ENCODE measurements at places on chromosomes 3 and 15.

GRCh38 chr3:17092583-17092933, 207.8 kb downstream of the PLCL2 start:
- DNase-seq, result no peak

GRCh38 chr3:76324101-76324500, 538.8 kb upstream of the ZNF717 start:
- no peak for DNase-seq

GRCh38 chr3:4581920-4582611, 88.9 kb downstream of the ITPR1 start:
- no peak for DNase-seq

- DNase-seq, result peak; percentile 79
These were observed at the start of gene VIPR1 for GRCh38 chr3:42502429-42503250. Gene VIPR1, plus strand, starts transcription at chr3:42502643. Its CDS starts 93 bp downstream, at chr3:42502736.

- DNase-seq, result no peak
These were observed 21.6 kb downstream of the PLA2G4B start for GRCh38 chr15:41860049-41860828.

- DNase-seq, result no peak
These were observed 24.2 kb downstream of the SOX2 start for GRCh38 chr3:181735911-181736310.

DNA sequence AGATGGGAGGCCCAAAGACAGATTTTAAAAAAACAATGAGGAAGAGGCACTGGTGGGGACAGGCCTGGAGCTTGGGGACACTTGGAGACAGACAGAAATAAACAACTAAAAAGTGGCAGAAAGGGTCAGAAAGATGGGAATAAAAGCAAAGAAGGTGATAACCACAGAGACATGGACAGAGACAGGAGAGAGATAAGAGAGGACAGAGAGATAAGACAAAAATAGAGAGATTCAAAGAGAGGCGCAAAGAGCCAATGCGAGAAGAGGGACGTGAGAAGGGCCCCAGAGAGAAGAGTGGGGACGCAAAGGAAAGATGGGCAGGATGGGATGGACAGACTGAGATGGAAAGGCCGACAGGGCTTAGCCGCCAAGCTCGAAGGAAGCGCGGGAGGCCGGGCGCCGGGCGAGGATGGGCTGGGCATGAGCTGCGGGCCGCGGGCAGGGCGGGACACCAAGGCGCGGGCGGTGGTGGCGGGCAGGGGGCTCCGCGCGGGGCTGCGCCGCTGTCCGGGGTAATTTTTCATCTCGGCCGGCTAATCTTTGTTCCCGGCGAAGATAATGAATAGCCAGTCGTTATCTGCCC, 3.1 kb upstream of the GATA2 start:
- no peak for DNase-seq

GRCh38 chr15:64046421-64047153, at the start of gene DAPK2:
Gene DAPK2, minus strand, starts transcription at chr15:64046485. Its CDS starts 6,224 bp downstream, at chr15:64040261.
- DNase-seq, result peak; percentile 71

DNA sequence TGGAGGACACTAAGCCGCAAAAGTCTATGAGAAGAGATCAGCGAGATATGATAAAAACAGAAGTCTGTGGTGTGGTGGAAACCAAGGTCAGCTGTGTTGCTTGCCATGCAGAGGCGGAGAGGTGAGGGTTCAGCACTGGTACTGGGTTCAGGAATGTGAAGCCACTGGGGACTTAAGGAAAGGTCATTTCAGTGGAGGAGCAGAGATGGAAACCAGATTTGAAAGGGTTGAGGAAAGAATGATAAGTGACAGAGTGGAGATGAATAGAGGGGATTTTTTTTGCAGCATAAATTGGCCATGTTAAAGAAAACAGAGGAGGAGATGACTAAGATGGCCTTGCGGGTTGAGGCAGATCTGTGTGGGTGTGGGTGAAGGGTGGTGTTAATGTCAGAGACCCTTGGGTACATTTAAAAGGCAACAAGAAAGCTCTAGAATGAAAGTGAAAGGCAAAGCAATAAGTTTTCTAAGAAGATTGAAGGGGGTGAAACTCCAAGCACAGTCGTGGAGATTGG, 265.5 kb downstream of the ADAMTSL3 start:
- DNase-seq, result peak; percentile 83

DNA sequence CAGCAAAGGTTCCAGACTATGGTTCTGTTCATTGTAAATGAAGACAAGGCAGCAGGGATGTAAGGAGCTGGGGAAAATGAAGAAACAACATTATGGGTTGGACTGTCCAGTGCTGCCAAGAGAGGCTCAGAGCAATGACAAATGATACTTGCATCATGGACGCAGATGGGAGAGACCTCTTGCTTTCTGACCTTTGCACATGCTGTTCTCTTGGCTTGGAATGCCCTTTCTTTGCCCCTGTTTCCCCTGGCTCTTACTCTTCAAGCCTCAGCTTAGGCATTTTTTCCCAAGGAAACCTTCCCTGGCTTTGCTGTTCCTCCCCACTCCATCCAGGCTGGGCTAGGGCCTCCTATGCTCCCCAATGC, 59.9 kb upstream of the RAD18 start:
- no peak for DNase-seq

- DNase-seq, result no peak
These were observed 79.0 kb downstream of the REC114 start for GRCh38 chr15:73522011-73522410.

DNA sequence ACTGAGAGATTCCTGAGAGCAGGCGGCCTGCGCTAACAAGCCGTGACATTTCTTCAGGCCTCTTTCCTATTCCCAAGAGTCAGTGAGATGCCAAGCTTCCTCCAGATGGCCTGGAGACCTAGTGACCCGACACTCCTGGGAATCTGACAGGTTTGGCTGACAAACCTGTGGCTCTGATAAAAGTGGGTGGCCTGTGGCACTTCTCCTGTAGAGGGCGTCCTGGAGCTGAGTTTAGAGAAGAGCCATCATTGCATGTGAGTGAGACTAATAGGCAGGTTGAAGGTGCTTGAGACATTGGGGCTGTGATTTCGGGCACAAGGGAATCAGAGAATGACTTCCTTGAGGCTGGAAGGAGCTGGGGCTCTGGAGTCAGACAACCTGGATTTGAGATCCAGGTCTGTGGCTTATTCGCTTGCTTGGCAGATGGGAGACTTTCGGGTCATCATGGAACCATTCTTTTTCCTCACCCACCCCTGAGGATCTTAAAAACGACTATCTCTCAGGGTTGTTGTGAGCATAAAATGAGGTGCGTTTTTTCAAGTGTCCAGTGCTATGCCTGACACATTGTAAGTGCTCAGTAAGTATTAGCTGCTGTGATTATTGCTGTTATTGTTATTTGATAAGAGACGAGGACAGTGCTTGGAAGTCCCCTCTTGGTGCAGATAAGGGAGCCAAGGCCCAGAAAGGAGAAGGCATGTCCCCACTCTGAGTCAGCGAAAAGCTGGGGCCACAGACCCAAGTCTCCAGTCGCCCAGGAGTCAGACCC, 77.2 kb downstream of the SCN10A start:
- DNase-seq, result peak; percentile 6

All from T-helper 2 cell treated with Interferon-gamma antibody and Interleukin-4, amounts not matched to agents 5 μg/mL and 100 μg/mL, for 36 hours (primary cell).